ENCODE measurements at places on chromosomes 2 and 18.

DNA sequence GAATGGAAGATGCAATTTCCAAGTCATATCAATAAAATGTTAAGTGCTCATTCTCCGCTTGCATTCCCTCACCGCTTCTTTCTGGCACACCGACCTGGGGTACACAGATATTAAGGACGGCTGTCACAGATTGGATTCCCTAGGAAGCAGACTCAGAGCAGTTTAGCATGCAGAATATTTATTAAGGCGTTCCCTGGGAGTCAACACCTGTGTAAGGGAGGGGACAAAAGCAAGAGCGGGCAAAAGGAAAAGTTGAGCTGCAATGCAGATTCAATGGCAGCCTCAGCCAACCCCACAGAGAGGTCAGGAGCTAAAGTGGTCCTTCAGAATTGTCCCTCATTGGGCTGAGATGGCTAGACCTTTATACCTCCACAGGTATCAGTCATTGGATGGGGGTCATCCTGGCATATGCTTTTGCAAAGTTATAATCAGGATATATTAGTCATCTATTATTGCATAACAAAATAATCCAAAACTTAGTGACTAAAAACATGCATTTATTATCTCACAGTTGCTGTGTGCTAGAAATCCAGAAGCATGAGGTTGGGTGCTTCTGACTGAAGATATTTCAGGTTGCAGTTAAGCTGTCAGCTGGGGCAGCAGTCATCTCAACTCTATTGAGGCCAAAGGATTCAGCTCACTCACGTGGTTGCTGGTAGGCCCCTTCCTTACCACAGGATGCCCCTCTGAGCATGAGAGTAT lies 27.0 kb upstream of the INO80D start:
- no peak for DNase-seq

GRCh38 chr2:18721038-18721922 lies 131.9 kb upstream of the NT5C1B start:
- DNase-seq, result no peak

DNA sequence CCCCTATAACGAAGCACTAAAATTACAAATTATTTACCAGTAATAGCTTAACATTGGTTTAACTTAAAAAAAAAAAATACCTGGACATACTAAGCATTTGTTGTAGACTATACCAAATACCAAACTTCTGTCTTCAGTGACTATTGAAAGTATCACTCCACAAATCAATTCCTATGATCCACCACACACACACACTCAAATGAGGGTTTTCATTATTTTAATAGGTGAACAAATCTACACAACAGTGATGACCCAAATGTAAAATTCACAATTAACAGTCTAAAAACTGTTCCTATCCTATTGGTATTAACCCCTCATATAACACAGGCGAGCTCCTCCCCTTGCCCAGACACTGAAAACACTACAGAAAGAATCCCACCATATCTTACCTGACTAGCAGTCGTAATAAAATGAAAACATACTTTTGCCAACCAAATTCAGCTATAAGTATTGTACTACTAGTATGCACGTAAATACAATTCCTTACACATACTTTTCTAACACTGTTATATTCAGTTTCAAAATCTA lies 2.5 kb downstream of the SP3 start:
- no peak for DNase-seq

DNA sequence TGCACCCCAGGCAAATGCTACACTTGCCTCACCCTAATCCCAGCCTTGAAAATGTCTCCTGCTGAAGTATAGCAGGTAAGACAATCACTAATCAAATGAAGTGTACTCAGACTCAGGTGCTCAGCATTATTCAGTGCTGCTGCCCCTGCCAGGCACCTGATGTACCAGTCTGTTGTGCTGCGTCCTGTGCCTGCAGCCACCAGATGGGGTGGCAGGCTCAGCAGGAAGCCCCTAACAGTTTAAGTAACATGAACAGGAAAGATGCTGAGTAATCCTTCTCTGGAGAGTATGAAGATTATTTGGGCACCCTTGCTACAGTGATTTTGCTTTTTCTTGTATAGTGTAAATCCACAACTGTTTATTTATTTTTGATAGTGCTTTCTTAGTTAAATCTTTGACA lies 69.1 kb downstream of the TACR1 start:
- no peak for DNase-seq

- no peak for DNase-seq
Measured at GRCh38 chr18:33424266-33424946, 16.1 kb downstream of the CCDC178 start.

GRCh38 chr2:218671097-218671653 lies 627 bp downstream of the RNF25 start:
- DNase-seq, result no peak

DNA sequence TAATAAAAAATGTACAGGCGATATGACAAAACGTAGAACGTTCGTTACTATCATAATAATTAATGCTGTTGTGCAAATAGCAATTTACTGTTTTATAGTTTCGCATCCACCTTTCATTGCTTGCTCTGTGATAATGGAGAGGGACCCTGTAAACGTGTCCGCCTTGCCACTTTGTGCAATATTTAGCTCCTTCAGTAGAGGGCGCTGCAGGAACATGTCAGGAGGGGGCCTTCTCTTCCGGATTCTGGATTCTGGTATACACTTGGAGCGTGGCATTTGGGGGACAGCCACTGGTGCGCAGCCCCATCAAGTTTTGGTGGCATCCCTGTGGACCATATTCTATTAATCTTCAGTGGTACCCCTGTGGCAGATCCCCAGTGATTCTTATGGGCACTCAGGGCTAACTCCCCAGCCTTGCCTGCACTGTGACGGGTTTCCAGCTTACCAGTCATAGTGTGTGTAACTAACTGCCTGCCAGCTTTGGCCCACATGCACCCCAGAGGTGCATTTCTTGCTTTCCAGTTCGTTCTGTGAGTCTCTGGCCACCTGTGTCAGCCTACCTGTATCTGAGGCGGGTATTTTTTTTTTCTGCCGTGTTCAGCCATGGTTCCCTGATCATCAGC lies 140.3 kb downstream of the CYRIA start:
- DNase-seq, result no peak

- no peak for DNase-seq
Measured at GRCh38 chr2:104734937-104735586, 118.9 kb upstream of the POU3F3 start.

DNA sequence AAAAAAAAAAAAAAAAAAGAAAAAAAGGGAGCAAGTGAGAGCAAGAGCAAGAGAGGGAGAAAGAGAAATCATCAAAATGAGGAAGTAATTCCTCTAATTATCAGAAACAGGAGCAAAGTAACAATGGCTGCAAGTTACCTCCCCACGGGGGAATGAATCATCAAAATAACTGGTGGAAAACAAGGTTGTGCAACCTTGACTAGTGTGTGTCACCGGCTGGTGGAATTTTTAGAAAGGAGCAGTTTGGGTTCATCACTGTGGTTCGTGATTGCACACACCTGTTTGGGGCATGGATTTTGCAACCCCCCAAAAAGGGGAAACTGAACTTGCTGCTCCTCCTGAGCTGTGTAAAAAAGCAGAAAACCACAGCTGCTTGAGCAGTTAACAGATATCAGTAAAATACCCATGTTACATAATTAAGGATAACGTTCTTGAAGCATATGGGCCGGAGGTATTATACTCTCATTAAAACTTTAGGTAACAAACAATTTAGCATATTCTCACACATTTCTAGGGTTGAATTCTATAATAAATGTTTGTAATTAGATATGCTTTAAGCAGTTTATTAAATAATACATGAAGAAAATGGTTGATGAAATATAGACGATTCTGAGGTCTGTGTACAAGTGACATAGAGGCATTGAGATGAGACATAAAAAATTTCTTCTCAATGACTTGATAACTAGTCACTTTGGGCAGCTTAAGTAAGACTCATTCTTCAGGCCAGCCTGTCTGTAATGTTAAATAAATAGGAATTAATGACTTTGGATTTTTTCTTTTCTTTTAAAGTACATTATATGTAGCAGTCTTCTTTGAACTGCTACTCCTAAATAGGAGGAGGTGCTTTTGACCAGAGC lies 184.2 kb upstream of the ZEB2 start:
- no peak for DNase-seq

DNA sequence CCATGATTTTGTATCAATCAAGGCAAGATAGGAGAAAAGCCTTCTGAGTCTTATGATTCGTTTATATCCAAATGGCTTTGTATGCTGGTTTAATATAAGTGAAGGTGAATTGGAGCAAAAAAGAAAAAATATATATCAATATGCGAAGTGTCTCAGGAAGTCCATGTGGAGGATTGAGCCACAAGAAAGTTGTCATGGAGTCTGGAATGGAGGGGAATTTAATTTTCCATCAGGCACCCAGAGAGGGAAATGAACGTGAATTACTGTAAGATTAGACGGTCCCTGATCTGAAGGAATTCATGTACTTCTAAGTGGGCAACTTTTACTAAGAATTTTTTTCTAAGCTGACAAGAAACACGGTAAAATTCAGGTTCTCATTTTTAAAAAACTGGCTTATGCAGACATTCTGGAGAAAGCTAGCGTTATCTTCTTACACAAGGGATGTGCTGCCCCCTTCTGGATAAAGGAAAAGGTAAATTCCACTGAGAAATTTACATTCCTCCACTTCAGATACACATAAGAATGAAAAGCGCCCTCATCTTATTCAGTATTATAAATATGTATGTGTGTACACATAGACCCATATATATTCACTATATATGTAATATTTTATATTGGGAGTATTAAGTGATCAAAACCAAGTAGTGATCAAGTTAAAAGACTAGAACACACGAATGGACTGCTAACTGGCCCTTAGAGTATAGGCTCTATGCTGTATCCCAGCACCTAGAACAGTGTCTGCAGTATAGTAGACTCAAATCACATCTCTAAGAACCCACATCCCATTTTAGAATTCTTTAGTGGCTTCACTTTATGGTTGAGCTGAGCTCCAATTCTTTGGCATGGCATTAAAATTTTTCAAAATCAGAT lies 289.0 kb upstream of the TFPI start:
- no peak for DNase-seq

GRCh38 chr2:26000561-26001082 lies 18.3 kb upstream of the KIF3C start:
- no peak for DNase-seq

DNA sequence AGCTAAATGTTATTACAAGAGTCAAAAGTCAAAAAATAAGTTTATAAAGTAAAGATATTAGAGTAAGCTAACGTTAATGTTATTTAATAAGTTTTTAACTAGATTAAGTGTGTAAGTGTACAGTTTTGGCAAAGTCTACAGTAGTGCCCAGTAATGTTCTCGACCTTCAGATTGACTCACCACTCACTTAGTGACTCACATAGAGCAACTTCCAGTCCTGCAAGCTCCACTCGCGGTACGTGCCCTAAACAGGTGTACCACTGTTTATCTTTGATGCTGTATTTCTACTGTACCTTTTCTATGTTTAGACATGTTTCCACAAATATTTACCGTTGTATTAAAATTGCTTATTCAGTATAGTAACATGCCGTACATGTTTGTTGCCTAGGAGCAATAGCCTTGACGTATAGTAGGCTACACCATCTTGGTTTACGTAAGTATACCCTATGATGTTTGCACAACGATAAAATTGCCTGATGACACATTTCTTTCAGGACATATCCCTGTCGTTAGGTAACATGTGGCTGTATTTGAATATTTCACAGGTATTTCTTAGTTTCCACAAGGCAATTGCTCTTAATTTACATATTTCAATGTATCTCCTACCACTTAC lies 1641.9 kb upstream of the PIK3C3 start:
- DNase-seq, result no peak

GRCh38 chr2:70978341-70979179 lies at the start of gene ANKRD53:
Gene ANKRD53 (plus strand): TSS chr2:70978630. CDS start chr2:70978646, 16 bp downstream.
- no peak for DNase-seq

DNA sequence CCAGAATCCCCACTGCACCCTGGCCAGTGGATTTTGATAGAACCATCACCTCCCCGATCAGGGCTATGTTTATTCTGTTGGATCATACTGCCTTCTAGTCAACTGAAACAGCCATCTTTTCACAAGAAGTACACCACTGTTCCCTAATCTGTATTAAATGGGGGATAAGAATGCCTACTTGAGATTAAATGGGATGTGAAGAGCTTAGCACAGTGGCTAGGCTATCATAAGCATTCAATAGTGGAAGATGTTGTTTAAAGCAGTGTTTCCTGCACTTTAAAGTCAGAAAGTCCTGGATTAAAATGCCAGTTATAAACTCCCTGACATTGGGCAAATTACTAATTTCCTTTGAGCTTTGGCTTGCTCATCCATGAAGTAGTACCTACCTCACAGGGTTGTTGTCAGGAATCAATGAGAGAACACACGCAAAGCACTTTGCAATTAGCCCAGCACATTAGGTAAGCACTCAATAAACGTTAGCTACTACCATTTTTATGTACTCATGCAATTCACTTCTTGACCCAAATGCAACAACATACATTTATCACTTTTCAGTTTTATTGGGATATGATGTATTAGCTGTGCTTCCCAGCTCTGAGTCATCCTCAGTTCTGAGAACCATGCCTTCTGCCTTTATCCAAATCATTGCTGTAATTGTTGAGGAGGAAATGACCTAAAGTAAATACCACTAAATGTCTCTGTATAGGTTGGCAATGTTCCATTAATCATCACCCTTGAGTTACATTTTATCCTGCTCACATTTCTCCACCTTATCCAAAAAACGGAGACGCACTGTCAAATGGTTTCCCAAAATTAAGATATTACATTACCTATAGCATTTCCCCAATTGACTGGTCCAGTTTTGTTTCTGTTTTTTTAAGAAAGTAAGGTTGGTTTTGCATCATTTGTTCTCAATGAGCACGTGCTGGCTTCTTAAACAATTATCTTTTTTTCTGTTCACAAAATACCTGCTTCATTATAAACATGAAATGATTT lies 2.1 kb downstream of the TMEM247 start:
- no peak for DNase-seq

- DNase-seq, result peak; percentile 48
Measured at GRCh38 chr2:96116879-96117533, 635 bp upstream of the ADRA2B start.

DNA sequence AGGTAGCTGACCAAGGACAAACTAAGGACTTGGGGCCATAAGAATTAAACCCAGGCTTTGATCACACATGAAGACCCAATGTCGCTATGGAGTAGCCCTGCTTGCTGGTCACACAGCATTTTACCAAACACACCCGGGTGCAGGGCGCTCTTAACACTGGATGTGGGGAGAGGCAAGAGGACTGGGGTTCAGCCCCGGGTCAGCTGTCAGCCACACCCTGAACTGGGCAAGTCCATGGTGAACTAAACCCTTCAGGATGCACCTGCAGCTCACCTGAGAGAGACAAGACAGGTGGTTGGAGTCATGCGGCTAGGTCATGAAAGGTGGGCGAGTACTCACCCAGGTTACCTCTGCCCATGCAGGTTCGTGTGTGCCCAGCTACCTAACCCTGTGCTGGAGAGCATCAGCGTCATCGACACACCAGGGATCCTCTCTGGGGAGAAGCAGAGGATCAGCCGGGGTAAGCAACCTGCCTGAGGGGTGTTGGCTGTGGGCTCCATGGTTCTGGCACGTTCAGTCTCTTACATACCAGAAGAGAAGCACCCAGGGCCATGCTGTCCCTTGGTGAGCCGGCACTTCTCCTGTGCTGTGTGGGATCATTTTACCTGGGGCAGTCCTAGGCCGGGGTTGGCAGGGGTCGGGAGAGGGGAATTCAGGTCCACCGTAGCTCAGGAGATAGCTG lies 15.2 kb downstream of the EHD3 start:
- DNase-seq, result no peak

- DNase-seq, result no peak
Measured at GRCh38 chr2:237735798-237736197, 62.8 kb upstream of the RBM44 start.

GRCh38 chr2:119425620-119426395 lies 5.8 kb upstream of the TMEM37 start:
- no peak for DNase-seq

- DNase-seq, result no peak
Measured at GRCh38 chr18:73842795-73843394, 304.7 kb downstream of the FBXO15 start.
